Hematopoietic multipotent progenitor cell treated with erythropoietin and hydrocortisone succinate and interleukin-3 and kit ligand, for 6 days (in vitro differentiated cells): ENCODE measurements at places on chromosomes 3 and 15.

DNA sequence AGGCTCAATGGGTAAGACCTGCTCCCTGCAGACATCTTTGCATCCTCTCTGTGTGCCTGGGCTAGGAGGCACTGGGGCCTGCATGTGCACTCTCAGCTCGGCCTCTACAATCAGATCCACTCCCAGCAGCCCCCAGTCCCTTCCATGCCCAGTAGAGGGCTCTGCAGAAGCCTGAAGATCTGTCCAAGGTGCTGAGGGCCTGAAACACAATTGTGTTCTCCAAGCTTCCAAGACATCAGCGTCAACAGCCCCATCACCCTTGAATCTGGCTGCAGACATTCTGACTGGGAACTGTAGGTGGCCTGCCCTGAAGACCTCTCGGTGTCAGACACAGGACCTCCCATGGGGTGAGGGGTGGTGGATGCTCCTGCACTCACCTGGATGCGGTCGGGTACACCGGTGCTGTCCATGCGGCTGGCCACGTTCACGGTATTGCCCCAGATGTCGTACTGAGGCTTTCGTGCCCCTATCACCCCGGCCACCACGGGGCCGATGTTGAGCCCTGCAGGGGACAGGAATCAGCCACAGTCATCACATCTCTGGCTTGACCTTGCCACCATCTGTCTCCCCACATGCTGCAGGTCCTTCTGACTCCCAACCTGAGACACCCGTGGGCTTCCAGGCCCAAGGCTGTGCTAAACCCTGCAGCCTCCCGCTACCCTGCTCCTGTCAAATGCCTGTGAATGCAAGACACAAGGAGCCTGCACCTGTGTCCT is 84.7 kb downstream of the SEC22A start:
- DNase-seq, result peak; percentile 89

GRCh38 chr15:70892912-70893560 is 410 bp downstream of the LRRC49 start:
- peak; percentile 50 for DNase-seq

GRCh38 chr15:60244813-60245212 is 153.0 kb downstream of the ANXA2 start:
- no peak for DNase-seq

DNA sequence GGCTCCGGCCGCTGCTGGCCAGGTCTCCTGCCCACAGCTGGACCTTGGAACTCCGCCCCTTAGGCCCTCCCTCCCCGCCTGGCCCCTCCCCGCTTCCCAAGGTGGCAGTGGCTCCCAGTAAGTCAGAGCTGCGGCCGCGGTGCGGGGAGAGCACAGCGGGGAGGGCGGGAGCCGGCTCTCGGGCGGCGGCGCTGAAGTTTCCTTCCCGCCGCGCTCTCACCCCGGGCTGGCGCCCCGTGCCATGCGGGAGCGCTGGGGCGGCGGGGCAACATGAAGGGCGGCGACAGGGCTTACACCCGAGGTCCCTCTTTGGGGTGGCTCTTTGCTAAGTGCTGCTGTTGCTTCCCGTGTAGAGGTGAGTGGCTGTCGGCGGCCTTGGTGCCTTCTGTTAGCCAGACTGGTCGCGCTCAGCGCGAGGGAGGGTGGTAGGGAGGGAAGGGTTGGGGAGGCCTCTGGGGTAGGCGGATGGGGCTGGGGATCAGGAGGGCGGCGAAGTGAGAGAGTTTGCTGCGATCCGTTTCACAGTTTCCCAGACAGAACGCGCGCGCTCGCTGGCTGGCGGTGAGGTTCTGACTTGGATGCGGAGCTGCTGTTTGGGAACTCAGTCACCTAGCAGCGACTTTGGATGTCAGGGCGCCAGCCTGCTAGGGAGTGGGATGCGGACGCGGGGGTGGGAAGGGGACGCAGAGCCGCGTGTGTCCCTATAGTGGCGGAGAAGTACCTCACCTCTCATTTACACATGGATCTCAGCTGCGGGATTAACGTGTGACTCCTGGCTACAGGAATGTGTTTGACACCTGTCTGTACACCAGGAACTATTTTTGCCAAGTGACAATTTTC is 145.5 kb upstream of the UMPS start:
- DNase-seq, result peak; percentile 27

DNA sequence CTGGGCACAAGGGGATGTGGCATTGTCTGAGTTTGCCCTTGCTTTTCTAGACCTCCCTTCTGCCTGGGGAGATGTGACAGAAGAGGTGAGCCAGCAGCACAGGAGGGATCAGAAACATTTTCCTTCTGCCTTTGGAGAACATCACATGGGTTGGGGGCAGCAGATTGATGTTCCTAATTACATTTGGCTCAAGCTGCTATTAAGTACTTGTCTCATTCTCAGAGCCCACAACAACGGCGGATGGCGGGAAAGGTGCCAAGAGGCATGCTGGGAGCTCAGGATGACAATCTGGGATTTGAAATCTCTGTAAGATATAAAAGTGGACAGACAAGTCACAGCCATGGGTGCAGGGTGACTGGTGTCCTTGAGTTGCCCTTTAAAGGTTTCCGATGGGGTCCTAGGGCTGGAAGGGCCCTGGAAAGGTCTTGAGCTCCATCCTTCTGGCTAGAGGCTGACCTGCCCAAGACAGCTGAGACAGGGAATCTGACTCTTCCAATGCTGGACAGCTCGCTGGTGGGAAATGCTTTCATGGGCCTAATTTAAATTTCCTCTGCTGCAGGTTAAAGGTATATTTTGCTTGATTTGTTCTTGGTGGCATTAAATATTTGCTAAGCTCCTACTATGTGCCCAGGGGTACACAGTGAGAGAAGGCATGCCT is 2.4 kb upstream of the CORO2B start:
- no peak for DNase-seq

GRCh38 chr15:77387365-77388105 is 32.4 kb downstream of the PEAK1 start:
- DNase-seq, result peak; percentile 23

GRCh38 chr15:71747128-71748083 is 62.9 kb upstream of the NR2E3 start:
- no peak for DNase-seq

- DNase-seq, result no peak
These were observed 67.9 kb downstream of the GADL1 start for GRCh38 chr3:30826531-30826942.

DNA sequence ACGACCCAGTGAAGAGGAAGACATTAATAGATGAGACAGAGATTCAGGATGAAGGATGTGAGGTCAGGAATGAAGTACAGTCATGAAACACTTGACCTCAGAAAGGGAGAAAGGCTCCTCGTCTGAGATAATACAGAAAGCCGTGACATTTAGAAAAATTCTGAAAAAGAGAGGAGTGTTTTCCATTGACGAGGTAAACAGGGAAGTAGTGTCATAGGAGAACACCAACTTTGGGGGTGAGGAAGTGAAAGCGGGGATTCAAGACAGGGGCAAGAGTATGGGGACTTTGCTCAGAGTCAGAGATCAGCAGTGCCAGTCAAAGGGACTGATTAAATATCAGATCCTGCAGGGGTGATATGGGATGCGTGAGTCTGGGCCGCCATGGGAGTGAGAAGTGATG is 160.9 kb downstream of the PLCL2 start:
- DNase-seq, result no peak

GRCh38 chr3:170323331-170323730 is 34.2 kb upstream of the SKIL start:
- DNase-seq, result no peak
